ENCODE measurements at places on chromosomes 16 and 17. TPM values are rescaled to one million over a fixed set of nuclear protein-coding genes. Genes with fewer than 3 reads are reported as not detected.

GRCh38 chr17:42541041-42541833, 5.2 kb downstream of the NAGLU start:
- DNase-seq, result no peak

GRCh38 chr17:54899721-54900456, 763 bp upstream of the TOM1L1 start:
- DNase-seq, result peak; percentile 4

- DNase-seq, result no peak
Observed at GRCh38 chr17:80381416-80381923, 33.5 kb upstream of the ENDOV start.

- DNase-seq, result no peak
Observed at GRCh38 chr17:82639628-82640027, 8.6 kb downstream of the WDR45B start.

GRCh38 chr17:2024572-2025219, 438 bp downstream of the RTN4RL1 start:
- DNase-seq, result no peak

DNA sequence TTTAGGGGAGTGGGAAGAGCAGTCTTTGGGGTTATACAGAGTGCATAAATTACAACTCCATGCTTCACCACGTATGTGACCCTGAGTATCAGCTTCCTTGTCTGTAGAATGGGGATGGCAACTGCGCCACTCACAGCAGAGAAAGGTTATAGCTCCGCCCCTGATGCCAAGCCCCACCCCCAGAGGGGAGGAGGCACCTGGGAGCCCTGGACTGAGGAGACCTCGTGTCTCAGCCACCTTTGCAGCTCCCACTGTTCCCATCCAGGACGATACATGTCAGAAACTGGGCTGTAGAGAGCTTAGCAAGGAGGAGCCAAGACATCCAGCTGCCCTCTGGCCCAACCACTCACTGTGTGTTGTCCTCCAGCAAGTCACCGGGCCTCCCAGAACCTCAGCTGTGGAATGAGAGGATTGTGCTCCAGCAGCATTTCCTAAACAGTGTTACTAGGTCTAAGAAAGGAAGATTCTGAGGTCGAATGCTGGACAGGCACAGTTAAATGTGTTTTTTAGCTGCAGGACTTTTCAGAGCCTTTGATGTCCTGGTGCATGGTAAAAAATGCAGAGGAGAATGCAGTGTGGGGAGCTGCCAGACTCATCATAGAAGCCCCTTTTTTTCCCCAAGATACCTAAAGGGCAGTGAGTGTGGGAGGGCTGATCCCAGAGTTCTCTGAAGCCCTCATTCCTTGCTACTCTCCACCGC, 49.4 kb downstream of the BEAN1 start:
- DNase-seq, result no peak

- no peak for DNase-seq
Observed at GRCh38 chr17:79164913-79165695, 90.5 kb downstream of the ENGASE start.

- DNase-seq, result peak; percentile 6
Observed at GRCh38 chr17:74361230-74362068, at the start of gene BTBD17. Gene BTBD17 (minus strand): TSS chr17:74361868. CDS start chr17:74361819, 49 bp downstream.

DNA sequence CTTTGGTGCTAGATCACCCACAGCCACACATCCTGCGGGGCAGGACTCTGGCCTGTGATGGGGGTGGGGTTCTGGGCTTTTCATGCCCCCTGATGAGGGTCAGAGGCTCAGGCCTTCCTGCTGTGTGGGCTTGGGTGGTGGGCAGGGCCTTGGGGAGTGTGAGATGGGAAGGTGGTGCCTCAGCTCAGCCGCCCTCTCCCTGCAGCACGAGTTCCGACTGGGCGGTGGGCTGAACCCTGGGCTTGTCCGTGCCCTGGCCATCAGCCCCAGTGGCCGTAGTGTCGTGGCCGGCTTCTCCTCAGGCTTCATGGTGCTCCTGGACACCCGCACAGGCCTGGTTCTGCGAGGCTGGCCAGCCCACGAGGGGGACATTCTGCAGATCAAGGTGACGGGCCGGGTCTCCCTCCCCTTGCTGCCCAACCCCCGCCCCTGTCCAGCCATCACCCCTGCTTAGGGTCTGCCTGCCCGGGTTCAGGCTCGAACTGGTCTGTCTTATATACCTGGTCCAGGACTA, 6.8 kb upstream of the SERPINF2 start:
- no peak for DNase-seq

DNA sequence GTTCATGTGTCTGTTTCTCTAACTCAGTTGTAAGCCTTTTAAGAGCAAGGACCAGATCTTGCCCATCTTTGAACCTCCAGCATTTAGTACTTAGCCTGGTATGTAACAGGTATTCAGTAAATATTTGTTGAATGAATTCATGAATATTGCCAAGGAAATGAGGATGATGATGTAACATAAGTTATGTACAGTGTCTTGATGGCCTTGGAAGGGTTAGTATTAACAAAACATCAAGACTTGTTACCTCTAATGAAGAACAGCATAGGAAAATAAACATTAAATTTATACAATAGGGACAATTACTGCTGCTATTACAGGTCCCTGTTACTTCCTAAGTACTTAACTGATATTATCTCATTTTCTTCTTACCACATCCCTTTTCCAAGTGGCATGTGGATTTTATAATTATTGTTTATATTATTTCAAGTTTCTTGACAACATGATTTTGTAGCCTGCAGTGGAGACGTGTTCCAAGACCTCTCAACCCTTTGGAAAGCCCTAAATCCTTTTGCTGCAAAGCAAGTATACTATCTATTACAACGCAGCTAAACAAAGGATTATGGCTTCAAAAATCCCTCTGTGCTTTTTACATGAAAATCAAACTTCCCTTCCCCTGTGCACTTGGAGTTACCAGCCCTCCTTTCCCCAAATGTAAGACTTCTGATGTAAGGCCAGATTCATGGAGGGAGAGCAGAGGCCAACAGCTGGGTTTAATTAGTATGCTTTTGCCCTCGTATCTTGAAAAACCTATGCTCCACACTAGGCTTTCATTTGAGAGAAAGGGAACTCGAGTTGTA, 77.4 kb upstream of the SMIM36 start:
- DNase-seq, result peak; percentile 40

GRCh38 chr16:28167730-28168129, 44.0 kb downstream of the XPO6 start:
- no peak for DNase-seq

DNA sequence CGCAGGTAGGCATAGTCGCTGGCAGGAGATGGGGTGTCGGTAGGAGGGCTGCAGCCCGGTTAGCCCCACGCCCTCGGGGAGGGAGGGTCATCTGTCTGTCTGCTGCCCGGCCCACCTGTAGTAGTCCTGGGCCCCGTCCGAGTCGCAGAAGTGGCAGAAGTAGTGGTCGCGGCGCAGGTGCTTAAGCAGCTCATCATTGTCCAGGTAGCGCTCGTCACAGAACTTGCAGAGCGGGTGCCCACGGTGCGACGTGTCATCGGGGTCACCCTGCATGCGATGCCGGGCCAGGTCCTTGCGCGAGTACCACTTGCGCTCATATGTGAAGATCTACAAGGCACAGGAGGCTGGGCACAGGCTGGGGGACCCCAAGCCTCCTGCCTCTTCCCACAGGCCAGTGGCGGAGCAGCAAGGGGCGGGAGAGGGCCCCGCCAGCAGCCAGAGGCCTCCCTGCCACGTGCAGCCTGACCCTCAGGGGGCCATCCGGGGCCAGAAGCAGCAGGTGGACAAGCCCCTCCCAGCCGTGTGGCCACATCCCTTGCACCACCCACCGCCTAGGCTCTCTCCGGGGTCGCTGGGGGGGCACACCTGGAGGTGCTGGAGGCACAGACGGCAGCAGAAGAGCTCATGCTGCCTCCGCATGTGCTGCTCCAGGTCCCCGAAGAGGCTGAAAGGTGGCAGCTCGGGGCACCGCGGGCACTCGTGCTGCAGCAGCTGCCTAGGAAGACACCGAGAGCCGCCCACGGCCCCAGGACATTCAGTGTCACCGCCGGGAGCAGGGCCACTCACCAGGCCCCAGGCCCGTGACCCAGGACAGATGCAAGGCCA, 7.0 kb downstream of the ZNF598 start:
- no peak for DNase-seq

DNA sequence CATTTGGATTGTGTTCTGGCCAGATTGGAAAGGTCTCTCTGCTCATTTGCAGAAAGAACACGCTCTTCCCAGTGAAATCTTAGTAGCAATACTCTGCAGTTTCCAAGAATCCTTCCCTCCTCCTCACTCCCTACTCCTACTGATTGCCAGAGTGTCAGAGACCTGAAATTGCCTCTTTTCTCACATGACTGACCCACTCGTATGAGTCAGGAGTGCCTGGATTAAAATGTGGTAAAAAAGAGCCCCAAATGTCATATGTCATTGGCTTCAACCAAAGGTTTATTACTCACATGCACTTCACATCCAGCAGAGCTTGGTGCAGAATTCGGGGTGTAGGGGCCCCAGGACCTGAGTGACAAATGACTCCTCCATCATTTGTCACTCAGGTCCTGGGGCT, 39.7 kb upstream of the IRX3 start:
- no peak for DNase-seq

DNA sequence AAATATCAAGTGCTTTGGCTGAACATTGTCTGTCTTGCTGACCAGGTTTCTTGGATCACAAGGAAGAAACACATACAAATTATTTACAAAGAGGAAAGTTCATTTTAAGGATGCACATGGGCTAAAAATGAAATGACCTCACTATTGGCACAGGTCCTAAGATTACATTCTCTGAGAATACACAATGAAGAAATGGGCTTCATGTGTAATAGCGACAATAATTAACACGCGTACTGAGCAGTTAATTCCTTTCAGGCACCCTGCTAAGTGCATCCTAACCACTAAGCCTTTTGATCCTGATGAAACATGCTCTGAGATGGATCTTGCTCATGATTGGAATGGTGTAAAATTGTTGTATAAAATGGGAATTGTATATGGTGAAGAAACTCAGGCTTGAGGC, 429.0 kb downstream of the HS3ST4 start:
- no peak for DNase-seq

DNA sequence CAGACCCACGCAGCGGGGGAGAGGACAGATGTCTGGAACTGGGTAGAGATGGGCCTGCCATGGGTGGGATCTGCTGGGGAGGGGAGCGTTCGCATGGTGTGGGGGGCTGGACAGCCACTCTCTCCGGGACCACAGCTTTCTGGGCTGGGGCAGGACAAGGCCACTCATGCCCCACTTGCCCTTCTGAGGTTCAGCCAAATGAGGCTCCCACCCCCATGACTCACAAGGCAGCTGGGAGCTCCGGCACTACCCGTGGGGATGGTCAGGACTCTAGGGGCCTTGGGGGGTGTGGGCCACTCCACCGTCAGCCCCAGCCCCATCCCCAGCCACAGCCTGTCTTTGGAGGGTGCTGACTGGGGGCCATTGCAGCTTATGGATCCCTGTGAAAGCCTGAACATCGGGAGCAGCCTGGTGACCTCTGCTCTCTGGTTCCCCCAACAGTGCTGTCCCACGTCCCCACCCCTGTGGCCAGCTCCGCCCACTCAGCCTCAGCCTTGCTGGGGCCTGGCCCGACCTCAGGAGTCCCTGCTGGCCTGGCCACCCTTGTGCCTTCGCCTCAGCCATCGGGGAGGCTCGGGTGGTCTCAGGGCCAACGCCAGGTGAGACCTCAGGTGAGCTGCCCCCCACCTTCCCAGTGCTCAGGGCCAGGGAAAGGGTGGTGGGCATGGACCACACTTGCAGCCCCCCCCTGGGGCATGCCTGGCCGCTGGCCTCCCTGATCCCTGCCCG, 4.7 kb upstream of the CDH15 start:
- no peak for DNase-seq

- DNase-seq, result peak; percentile 26
Observed at GRCh38 chr17:56597495-56597990, 4.0 kb downstream of the NOG start.

- DNase-seq, result no peak
Observed at GRCh38 chr17:67686241-67686640, 31.5 kb upstream of the NOL11 start.

GRCh38 chr16:4687946-4688673, 5.3 kb upstream of the NUDT16L1 start:
- DNase-seq, result no peak

DNA sequence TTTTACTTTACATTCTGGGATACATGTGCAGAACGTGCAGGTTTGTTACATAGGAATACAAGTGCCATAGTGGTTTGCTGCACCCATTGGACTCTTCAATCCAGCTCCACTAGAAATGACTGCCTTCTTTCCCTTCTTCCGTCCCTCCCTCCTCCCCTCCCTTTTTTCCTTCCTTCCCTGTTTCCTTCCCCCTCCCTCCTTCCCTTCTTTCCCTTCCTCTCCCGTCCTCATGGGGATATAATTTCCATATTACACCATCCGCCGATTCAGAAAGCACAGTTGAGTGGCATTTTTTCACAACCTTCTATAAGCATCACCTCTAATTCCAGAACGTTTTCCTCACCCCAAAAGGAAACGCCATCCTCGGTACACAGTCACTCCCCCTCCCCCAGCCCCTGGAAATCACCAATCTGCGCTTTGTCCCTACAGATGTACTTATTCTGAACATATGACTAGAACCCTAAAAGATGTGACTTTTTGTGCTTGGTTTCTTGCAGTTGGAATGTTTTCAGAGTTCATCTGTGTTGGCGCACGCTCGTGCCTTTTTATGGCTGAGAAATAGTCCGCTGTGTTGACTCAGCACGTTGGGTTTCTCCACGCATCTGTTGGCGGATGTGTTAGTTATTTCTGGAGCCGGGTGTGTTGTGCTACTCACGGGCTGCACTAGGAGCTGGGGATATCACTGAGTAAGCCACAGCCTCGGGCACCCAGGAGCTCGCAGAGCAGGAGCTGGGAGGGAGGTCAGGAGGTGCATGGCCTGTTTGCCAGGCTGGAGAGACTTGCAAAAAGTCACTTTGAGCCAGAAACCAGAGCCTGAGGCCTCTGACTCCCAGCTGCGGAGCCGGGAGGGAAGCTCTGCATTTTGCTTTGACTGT, 336.4 kb downstream of the SEC14L1 start:
- peak; percentile 98 for DNase-seq

DNA sequence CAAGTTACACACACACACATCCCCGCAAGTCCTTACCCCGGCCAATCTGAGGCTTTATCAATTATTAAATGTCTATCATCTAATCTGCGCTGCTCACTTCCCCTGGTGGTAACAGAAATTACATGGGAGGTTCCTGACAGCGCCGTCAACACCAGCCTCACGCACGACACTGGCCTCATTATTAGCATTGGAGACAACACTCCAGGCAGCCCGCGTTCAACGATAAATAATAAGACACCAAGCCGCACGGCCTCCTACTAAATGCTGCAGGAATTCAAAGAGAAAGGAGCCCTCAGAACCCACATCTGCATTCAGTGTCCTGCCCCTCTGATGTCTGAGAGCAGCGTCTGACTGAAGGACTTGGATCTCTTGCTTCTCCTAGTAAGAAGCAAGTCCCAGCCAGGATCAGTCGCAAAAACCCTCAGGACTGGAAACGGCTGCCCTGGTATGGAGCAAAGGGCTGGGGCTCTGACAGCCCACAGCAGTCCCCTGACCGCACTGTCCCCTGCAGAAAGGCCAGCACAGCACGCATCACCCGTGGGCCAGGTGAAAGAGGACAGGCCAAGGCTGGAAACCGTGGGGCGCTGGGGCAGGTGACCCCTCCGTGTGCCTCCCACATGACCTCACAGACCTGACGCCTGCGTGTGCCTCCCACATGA, 7.6 kb upstream of the RPH3AL start:
- no peak for DNase-seq

- no peak for DNase-seq
Observed at GRCh38 chr16:79074541-79074940, 526.0 kb downstream of the MAF start.

The CBFA2T3 gene
- total RNA-seq, result not detected

The KRTAP4-9 gene
- not detected for total RNA-seq

The TBC1D26 gene
- not detected for total RNA-seq

The TBC1D28 gene
- not detected for total RNA-seq

The HAS3 gene
- total RNA-seq, result 0.28 TPM

The CETP gene
- total RNA-seq, result not detected

The KRT39 gene
- not detected for total RNA-seq

The INCA1 gene
- total RNA-seq, result under 0.01 TPM

The TP53TG3C gene
- not detected for total RNA-seq
